Hematopoietic multipotent progenitor cell treated with erythropoietin and hydrocortisone succinate and interleukin-3 and kit ligand, for 6 days (in vitro differentiated cells): ENCODE measurements at places on chromosomes 1 and 21.

GRCh38 chr1:192977089-192977706 lies 82.0 kb downstream of the UCHL5 start:
- peak; percentile 66 for DNase-seq

DNA sequence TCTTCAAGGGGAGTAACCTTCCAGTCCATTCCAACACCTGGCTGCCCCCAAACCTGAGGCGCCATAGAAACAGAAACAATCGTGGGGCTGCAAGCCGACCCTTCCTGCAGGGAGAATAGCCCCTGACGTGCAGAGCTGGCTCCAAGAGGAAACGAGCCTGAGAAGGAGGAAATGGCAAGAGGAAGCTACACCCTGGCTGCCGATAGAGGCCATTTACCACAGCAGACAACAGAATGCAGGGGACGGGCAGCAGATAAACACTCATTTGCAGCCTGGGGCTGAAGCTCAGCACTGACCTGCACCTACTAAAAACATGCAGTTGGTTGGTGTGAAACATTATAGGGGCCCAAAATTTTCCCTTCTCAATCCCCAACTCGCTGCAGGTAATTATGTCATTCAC lies 8.7 kb upstream of the TDRD10 start:
- peak; percentile 66 for DNase-seq

GRCh38 chr1:110148961-110149360 lies 1.3 kb upstream of the SLC6A17 start:
- peak; percentile 55 for DNase-seq

- no peak for DNase-seq
These were observed 5.3 kb downstream of the PADI2 start for GRCh38 chr1:17113963-17114362.

- DNase-seq = no peak
These were observed 22.2 kb upstream of the ECE1 start for GRCh38 chr1:21312407-21312992.

- no peak for DNase-seq
These were observed 177.0 kb downstream of the NPHP4 start for GRCh38 chr1:5815211-5815610.

DNA sequence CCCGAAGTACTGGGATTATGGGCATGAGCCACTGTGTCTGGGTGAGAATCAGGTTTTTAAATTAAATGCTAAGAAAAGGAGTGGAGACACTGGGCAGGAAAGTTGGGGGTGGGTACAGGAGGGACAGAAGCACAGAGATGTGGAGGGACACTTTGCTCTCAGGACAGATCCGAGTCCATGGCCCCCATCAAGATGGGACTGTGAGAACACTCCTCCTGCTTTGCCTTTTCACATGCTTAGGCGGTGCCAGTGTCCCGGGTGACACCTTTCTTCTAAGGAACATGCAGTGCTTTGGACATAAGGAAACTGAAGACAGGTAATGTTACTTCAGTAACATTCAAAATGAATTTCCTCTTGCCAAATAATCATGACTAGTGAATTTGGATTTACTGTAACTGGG lies 16.7 kb downstream of the SLC25A33 start:
- no peak for DNase-seq

DNA sequence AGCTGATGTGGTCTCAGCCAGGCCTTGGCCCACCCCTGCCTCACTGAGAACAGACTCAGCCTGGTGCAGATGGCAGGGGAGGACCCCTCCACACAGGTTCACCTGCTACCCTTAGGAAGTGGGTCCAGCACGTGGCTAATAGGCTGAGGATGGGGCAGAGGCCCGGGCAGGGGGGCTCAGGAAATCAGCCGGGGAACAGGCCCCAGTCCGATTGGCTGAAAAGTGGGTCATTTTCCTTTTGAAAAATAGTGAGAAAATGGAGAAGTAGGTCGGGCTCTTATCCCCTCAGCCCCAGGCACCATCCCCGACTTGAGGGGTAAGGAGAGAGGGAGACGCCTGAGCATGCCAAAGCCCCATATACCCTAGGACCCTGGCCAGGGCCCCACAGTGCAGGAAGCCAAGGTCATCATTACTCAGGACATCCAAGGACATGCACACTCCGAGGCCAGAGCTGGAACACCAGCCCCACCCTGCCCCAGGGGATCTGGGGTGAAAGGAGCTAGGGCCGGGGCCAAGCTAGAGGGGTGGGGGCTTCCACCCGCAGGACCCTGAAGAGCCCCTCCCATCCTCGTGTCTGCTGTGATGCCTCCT lies 11.0 kb downstream of the DLGAP3 start:
- no peak for DNase-seq

GRCh38 chr1:152758636-152759035 lies 811 bp downstream of the KPRP start:
- no peak for DNase-seq

DNA sequence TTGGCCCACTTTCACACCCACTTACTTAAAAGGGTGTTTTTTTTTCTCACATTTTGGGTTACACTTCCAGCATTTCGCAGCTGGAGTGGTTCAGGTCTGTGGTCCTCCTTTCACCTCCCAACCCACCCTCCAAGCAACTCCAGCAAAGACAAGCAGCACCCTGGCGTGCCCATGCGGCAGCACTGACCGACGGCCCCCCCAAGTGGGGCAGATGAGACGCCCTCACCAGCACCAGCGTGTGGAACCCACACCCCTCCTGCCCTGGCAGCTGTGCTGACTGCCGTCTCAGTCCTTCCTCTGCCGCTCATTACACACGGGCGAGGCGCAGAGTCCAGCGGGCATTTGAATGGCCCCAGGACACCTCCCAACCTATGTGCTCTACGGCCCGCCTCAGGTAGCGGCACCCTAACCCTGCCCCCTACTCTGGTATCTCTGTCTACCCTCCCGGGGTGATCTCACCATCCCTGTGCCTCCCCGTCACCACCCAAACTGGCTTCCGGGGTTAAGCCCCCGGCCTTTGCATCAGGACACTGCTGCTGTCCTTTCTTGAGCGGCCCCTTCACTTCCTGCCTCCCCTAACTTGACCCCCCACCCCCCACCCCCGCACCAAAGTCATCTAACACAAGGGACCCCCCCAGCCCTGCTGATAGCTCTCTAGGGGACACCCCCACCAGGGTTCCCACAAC lies 10.9 kb downstream of the LSS start:
- no peak for DNase-seq

GRCh38 chr1:5503556-5504363 lies 488.5 kb downstream of the NPHP4 start:
- no peak for DNase-seq

- no peak for DNase-seq
These were observed 26.7 kb upstream of the LIN9 start for GRCh38 chr1:226335661-226336060.

DNA sequence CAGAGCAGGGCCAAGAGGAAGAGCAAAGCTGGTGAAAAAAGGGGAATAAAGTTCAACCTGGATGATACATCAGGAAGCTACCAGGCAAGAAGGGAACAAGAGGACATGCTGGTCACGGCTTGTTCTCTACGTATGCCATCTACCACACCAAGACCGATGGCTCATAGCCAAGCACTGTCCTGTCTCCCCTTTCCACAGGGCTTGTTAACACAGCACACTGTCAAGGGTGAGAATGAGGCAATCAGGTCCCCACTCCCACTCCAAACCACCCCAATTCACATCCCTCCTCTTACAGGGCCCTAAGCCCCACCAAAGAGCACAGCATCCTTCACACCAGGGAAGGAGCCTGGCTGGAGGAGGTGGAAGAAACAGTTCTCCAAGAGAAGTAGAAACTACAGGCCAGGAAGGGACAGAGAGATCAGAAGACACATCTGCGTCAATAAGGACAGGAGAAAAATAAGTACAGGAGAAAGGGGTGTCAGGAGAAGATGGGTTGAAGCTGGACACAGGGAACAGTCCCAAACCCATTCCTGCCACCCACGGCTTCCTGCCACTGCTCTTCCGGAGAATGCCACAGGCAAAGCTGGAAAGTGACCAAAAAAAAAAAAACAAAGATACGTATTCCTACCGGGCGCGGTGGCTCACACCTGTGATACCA lies 923 bp upstream of the SHC1 start:
- DNase-seq = peak; percentile 43

DNA sequence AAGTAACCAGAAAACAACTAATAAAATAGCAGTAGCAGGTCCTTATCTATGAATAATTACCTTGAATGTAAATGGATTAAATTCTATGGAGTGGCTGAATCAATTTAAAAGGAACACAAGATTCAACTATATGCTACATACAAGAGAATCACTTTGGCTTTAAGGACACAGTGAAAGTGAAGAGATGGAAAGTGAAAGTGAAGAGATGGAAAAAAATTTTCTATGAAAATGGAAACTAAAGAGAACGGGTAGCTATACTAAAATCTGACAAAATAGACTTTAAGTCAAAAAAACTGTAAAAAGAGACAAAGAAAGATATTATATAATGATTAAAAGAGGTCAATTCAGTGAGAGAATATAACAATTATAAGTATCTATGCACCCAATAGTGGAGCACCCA lies 54.7 kb downstream of the C1orf185 start:
- DNase-seq = no peak

DNA sequence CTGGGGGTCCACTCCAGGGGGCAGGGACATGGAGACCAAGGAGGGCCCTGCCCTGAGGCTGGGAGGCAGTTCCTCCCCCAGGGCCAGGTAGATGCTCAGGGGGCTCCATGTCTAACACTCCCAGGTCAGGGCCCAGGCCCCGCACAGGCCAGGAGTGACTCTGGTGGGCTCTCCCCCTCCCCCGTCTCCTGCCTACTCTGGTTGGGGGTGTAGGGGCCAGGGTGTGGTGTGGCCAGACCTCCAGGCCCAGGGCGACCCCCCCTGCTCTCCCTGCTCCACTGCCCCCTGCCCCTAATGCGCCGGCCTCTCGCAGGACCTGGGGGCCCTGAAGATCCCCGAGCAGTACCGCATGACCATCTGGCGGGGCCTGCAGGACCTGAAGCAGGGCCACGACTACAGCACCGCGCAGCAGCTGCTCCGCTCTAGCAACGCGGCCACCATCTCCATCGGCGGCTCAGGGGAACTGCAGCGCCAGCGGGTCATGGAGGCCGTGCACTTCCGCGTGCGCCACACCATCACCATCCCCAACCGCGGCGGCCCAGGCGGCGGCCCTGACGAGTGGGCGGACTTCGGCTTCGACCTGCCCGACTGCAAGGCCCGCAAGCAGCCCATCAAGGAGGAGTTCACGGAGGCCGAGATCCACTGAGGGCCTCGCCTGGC lies 19.7 kb upstream of the CCDC27 start:
- no peak for DNase-seq
